Stimulated activated CD8-positive, alpha-beta memory T cell treated with anti-CD3 and anti-CD28 coated beads, Interleukin-4, amount 100 ng/mL, for 1 hour (primary cell): ENCODE measurements at places on chromosomes 3 and 15.
A peak's percentile ranks its signal among the peaks of the same experiment; 100 is the strongest.

DNA sequence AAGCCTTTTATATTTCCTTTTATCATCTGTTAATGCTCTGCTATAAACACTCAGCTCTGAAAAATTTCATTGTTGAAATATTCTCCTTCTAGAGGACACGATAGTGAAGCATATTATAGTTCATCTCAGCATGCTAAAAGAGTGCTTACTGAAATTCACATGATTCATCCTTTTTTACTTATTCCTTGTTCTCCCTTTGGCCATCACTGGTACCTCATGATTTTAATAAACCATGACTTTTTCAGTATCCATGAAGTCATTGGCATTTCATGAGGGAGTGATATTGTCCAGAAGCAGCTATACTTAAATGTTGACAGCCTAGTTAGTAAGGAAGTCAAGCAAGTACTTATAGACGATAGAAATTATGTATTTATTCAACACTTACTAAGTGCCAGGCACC lies 112.7 kb downstream of the PROS1 start:
- no peak for DNase-seq

DNA sequence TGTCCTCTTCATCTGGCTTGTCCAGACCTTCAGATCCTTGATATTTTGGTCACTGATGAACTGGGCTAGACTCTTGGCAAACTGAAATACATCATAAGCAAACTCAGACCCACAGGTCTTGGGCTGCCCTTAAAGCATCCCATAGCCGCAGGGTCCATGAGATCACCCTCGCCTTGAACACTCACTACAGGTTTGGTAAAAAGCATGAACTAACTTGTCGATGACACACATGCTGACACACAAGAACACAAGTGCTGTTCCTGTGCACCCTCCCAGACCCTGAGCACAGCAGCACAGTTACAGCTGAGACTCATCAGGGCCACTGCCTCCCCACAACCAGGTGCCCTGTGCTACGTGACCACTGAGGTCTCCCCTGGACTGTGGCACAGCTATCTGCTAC lies 21.0 kb downstream of the PFKFB4 start:
- DNase-seq: no peak

- no peak for DNase-seq
These were observed 22.5 kb upstream of the THBS1 start for GRCh38 chr15:39558421-39558820.

- DNase-seq: peak; percentile 55
These were observed 81.9 kb upstream of the CTNNB1 start for GRCh38 chr3:41117398-41117870.

- DNase-seq: no peak
These were observed 78.1 kb downstream of the OXNAD1 start for GRCh38 chr3:16343101-16343500.

DNA sequence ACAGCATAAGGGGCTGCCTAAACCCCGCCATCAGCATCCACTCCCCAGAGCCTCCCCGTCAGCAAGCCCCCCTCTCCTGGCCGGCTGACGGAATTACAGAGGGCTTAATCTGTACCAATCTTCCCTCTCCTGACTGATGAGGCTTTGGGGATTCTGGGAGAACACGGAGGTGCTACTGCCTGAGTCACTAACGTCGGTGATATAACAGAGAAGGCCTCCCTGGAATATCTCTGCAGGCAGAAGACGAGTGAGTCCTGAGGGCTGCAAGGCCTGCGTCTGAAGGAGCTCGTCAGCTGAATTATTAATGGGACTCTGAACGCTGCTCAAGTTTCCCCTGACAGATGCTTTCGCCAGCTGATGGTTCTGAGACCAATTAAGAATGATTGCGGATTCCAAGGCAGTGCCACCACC lies 147.7 kb downstream of the XXYLT1 start:
- no peak for DNase-seq

DNA sequence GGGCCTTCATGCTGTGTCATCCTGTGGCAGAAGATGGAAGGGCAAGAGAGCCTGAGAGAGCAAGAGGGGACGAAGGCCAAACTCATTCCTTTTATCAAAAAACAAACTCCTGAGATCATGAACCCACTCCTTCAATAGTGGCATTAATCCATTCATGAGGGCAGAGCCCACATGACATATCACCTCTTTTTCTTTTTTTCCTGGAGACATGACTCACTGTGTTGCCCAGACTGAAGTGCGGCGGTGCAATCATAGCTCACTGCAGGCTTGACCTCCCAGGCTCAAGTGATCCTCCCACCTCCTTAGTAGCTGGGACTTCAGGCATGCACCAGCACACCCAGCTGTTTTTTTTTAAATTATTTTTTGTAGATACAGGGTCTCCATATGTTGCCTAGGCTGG lies 92.0 kb upstream of the RNU6-1 start:
- no peak for DNase-seq

DNA sequence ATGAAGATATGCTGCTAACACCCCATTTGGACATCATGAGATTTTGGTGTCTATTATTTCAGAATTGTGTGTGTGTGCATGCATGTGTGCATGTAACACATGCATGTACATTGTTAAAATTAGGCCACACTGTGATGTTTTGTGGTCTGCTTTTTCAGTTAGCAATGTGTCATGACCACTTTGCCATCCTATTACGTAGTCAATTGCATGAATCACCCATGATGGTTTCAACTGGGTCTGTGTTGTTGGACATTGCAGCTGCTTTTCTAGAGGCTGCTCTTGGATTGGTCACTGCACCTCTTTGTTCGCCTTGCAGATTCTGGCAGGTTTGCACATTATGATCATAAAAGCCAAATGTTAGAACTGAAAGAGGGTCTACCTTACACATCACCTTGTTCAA lies 101.0 kb upstream of the THBS1 start:
- no peak for DNase-seq

GRCh38 chr3:3648988-3649679 lies 150.1 kb upstream of the LRRN1 start:
- DNase-seq: no peak

DNA sequence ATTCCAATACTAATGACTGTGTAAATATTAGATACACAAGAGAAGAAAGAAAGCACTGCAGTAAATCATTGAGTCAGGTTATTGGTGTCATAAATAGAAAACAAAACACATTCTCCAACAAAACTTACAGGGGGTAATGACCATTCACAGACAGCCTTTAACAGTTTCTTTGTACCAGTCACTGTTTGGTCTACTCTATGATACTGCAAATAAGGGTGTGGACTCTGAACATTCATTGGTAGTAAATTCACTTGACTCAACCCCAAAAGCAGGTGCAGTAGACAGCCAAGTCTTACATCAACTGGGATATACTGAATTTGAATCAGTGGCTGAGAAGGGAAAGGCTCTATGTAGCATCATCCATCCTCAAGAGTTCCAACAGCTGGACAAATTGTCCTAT lies 463.5 kb downstream of the FOXP1 start:
- DNase-seq: no peak

DNA sequence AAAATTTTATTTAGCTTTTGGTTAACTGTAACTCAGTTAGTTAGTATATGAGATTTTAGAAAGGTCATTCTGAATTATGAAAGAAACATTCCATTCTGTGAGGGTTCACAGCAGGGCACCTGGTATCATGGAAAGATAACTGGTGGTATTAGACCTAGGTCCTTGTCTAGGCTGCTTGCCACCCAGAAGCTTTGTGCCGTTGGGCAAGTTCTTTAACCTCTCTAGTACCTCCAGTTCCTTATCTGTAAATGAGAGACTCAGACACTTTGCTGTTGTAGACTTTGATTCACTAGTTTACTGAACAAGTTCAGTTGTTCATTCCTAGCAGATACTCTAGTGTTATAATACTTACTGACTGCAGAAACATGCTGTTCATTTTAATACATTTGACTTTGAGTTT lies 25.4 kb downstream of the PDCD6IP start:
- DNase-seq: no peak

GRCh38 chr15:45377609-45378148 lies 665 bp downstream of the GATM start:
- no peak for DNase-seq

DNA sequence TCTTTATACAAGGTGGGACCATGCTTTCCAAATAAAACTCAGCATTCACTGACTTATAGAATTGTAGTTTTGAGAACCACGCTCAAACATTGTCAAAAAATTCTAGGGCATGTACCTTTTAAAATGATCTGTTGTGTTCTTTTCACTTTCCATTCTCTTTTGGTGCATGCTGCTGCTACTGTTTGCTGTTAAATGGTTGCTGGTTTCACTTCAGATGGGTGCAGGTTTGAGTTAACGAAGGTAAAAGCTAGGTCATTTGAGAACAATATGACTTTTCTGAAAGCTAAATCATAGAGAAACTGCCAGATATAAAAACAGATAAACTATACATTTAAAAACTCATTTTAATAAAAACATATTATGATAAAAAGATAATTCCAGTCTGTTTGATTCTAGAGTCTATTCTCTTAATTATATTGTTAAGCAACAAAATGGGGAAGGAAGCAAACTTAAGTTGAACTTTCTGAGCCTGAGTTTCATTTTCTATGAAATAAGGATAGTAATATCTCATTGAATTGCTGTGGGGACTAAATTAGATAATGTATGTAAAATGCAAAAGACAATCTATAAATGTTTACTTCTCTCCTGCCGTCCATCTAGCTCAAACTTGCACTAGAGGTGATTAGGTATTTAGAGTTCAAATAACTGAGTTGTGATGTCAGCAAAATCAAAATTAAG lies 82.4 kb downstream of the OXSM start:
- DNase-seq: no peak

GRCh38 chr3:196842567-196843434 lies 24.9 kb upstream of the SENP5 start:
- no peak for DNase-seq

DNA sequence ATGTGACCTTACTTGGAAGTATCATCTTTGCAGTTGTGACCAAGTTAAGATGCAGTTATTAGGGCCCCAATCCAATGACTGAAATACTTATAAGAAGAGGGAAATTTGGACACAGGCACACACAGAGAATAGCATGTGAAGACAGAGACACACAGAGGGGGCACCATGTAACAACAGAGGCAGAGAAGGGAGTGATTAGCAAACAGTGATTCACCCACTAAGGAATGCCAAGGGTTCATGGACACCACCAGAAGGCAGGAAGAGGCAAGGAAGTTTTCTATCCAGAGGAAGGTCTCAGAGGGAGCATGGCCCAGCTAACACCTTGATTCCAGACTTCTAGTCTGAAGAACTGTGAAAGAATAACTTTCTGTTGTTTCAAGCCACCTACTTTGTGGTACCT lies 25.0 kb downstream of the SIDT1 start:
- DNase-seq: no peak

- no peak for DNase-seq
These were observed 1043.6 kb downstream of the TUSC7 start for GRCh38 chr3:117752984-117753717.

DNA sequence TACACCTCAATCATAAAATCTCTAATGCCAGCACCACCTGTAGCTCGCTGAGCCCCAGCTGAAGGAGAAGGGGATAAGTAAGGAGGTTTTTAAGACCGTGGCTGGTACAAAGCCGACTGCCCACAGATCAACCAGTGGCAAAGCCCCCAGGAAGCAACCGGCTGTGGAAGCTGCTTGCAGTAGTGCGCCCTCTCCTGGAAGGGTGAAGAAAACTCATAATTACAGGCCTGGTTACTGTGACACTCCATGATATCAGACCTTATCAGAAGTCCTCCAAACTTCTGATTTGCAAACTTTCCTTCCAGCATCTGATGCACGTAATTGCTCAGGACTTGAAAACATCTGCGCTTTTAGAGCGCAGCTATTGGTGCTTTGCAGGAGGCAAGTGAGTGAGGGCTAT lies 63.1 kb upstream of the MCTP2 start:
- DNase-seq: no peak

DNA sequence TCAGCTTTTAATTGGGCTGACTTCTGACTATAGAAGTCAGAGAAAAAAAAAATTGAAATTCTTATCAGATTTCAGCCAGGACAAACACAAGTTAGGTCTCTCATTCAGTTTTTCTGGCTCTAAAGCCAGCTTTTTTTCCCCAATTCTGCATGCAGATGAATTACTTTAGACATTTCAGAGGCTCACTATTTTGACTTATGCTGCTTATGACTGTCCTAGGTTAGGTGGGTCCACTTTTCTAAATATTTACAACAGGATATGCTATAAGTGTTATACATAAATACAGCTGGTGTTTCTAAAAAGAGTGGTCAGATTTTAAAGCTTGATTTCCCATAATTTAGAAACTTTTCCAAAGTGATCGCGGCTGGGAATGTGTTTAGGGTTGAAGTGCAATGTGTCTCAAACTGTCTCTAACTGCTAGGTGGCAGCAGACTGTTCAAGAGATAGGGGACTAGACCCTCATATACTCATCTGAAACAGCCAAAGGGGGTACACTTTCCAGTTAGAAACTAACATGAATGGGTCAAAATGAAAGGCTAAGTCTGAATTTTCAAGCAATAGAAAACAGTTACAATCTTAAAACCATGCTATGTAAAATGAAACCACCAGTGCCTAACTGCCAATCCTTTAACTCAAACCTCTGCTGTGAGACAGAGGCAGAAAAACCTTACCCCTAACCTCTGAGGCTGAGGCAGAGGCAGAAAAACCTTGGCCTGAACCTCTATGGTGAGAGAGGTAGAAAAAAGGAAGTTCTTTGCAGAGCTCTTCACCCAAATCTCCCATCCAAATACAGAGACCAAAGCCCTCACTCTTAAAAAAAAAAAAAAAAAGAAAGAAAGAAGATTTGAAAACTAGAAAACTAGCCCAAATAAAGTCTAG lies 596.0 kb downstream of the NTRK3 start:
- DNase-seq: no peak

DNA sequence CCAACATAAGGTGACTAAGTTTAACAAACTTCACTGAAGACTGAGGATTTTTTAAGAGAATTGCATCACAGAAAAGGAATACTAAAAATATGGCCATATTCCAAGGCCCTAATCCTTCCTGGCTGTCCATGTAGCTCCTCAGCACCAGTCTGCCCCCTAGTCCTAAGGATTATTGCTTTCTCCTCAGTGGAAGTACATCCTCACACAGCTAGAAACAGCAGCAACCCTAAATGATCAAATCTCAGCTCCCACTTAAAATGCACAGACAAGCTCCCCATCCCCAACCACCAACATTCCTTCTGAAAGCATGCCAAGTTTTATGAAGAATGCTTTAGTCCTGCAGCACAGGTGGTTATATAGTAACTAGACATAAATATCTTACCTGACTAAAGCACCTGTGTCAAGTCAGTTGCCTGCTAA lies 14.7 kb downstream of the ST3GAL6 start:
- no peak for DNase-seq

DNA sequence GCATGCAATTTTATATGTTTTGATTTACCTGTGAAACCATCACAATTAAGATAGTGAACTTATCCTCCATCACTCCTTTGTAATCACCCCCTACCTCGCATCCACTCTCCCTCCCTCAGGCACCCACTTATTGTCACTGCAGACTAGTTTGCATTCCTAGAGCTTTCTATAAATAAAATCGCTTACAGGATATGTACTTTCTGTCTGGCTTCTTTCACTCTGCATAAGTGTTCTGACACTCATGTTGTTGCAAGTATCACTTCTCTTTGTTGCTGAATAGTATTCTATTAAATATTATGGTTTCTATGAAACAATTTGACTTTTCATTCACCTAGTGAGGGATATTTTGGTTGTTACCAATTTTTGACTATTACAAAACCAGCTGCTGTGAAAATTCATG lies 139.3 kb downstream of the RSRC1 start:
- no peak for DNase-seq

GRCh38 chr3:97967966-97968365 lies 4.3 kb downstream of the RIOX2 start:
- DNase-seq: no peak
